ENCODE measurements at places on chromosomes 4 and X.

- DNase-seq: no peak
Measured at GRCh38 chr4:139018971-139019758, 3.6 kb downstream of the NOCT start.

- DNase-seq: no peak
Measured at GRCh38 chr4:39044364-39044955, 12.3 kb upstream of the TMEM156 start.

DNA sequence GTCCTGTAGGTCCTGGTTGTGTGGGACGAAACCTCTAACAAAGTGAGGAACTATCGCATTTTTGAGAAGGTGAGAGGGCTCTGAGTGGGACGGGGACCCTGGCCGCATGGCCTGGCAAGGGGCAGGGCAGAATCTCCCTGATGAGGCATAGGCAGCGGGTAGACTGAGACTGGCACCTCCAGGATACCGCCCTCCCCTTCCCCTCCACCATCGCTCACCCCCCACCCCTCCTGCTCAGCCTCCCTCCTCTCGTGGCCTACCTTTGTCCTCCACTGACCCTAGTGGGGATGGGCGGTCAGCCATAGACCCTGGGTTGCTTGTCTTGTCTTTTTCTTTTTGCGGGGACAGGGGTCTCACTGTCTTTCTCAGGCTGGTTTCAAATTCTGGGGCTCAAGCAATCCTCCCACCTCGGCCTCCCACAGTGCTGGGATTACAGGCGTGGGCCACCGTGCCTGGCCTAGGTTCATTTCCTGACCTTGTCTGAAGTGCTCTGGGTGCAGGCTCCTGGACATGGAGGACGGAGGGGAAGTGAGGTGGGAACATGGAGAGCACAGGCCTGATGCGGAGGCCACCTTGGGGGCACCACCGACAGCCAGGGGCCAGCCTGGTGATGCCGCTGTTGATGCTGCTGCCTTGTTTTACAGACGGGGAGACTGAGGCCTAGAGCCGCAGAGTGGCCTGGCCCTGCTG is 10.5 kb upstream of the ADD1 start:
- peak; percentile 62 for DNase-seq

- no peak for DNase-seq
Measured at GRCh38 chr4:117156806-117157205, 71.4 kb upstream of the TRAM1L1 start.

DNA sequence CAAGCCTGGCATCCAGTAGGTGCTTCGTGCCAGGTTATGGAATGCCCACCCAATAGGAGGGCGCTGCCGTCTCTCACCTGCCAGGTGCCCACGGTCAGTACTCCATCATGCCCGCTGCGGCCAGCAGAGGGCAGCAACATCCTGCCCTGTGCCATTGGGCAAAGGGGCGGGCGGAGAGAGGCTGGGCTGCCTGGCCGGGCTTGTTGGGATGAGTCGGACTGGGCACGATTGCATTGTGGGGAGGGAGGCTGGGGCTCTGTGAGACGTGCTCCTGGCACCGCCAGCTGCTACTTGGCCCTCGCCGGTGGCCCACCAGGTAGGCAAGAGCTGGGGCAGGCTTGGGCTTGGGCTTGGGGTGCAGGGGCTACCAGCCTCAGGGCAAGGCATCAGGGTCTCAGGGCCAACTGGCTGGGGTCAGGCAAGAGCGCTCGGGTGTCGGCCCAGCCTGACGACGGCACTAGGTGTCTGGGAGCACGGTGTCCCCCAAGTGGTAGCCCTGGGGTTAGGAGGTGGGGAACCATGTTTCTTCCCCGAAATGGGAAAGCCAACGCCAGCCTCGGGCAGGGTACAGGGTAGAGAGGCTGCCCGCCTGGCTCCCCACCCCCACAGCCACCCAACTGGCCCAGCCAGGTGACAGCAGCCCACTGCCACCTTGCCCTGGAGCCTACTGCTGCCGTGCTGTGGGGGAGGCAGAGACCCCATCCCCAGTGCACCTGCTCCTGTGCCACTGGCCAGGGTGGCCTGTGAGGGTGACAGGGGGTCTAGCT is at the start of gene PLXNB3:
Gene PLXNB3 (plus strand): TSS at position 261 of the 767 bp plus-strand sequence. CDS start 1,287 bp downstream, outside the sequence.
- no peak for DNase-seq

DNA sequence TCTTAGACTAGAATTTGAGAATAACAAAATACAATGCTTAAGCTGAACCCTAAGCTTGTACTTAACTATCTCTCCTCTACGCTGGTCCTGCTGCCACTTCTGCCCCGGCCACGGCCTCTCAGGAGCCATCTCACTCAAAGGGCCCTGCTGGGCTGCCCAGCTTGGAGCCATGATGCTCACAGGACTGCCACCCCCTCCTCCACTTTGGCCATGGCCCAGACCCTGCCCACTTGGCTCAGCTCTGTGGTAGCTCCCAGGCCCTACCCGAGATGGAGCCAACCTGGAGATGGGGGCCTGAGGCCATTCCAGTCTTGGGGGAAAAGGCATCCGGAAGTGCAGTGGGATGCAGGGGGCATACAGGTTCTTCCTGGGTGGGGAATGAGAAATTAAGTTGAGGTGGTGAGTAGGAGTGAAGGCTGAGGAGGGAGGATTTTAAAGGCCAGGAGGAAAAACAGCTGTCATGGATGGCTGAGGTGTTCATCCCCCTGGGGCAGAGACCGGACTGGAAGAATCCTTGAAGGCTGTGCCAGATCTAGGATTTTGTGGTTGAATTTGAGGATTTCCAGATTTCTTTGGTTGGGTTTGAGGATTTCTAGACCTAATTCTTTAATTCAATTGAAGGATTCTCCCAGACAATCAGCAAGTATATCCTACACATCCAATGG is 824 bp downstream of the SASH3 start:
- no peak for DNase-seq

GRCh38 chr4:79607979-79608378 is 200.0 kb upstream of the GK2 start:
- no peak for DNase-seq

DNA sequence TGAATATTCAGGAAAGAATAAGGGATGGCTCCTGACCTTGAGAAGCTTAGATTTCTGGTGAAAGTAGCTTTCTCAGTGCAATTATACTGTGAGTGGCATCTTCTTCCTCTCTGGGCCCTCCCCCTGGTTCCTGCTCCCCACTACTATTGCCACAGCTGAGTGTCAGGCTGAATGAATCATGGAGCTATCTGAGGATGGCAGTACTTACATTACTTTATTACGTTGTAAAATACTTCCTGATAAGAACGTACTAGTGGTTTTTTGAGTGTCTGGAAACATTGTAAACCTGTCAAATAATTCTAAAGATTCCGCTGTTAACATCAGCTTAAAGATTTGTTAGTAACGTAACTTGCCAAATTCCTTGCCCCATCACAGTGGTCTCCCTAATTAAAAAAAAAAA is 36.2 kb downstream of the ARHGAP10 start:
- no peak for DNase-seq

DNA sequence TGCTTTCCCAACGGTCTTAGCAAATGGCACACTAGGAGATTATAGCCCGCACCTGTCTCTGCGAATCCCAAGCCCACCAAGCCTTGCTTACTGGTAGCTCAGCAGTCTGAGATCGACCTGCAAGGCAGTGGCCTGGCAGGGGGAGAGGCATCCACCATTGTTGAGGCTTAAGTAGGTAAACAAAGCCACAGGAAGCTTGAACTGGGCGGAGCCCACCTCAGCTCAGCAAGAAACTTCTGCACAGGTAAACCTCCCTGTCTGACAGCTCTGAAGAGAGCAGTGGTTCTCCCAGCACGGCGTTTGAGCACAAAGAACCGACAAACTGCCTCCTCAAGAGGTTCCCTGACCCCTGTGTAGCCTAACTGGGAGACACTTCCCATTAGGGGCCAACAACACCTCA is 42.8 kb downstream of the BRWD3 start:
- DNase-seq: no peak

DNA sequence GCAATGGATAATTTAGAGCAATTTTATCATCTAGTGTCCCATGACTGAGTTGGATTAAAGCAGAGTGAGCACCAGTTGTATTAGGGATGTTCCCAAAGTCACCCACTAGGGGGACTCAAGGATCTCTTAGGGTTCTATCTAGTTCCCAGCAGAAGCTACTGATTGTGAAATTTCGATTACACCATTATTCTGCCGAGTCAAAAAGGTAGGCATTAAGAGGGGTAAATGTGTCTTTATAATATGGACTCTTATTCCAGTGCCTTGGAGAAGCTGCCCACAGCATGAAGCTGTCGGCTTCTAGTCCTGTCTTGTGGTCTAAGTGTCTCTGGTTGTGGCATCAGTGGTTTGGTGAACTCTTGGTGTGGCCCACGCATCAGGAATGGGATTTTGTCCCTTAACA is 53.3 kb downstream of the RGS12 start:
- peak; percentile 77 for DNase-seq

- no peak for DNase-seq
Measured at GRCh38 chr4:52711272-52711671, 40.0 kb downstream of the ERVMER34-1 start.

DNA sequence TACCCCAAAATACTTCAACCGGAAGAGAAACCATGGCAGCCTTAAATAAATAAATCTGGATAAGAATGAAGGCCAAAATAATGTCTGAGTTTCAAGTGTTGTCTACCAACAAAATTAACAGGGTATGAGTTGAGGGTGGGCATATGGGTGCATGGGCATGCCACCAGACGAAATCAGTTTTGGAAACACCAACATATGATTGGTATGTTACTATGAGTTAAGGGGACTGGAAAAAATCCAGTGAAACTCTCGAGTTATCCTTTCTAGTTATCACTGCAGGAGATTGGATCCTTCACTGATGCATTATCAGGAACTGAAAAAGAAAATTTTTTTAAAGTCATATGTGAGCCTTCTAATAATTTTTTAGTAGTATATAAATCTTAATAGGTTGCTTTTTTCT is 32.4 kb downstream of the NOCT start:
- no peak for DNase-seq

DNA sequence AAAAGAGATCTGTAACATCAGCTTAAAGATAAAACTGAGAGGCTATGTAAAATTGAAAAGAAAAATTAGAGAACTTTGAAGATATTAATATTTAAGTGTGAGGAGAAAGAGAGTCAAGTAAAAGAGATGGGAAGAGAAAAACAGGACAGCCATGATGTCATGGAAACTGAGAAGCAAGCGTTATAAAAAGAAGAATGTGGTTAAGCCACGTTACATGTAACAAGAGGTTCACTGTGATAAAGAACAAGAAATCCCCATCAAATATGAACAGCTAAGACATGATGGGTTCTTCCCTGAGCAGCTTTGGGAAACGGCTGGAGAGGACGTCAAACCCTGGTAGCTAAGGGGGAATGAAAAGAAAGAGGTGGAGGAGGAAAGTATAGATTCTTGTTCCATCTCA is 1269.3 kb upstream of the TENM3 start:
- DNase-seq: no peak

- no peak for DNase-seq
Measured at GRCh38 chr4:102792361-102792936, 31.7 kb upstream of the MANBA start.

- no peak for DNase-seq
Measured at GRCh38 chrX:153530411-153531129, 13.1 kb downstream of the ATP2B3 start.

DNA sequence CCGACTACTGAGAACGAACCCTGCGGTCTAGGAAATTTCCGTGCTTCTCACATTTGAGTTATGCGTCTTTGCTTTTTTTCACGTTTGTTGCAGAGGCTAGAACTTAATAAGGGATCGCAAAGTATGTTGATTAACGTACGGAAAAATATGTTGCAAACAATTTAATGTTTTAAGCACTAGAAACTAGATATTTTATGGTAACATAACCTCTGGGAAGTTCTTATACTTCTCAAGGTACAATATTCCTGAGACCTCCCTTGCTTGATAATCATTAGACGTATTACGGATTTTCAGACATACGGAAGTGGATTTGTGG is 639 bp upstream of the PRDM5 start:
- DNase-seq: no peak

- no peak for DNase-seq
Measured at GRCh38 chr4:907691-908425, 24.3 kb downstream of the GAK start.

DNA sequence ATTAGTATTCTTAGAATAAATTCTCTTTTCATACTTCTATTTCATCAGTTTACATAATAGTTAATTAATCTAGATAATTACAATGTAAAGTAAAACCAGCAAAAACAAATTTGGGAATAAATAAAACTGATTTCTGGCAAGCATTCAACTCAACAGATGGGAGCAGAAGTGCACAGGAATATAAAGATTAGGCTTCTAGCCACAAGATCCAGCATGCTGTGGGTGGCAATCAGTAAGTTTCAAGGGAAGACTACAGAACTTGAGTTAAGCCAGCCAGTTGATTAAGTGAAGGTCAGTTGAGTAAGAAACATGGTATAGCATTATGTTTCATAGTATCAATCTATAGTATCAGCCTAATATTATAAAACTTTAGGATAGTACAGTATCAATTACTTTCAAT is 324.2 kb upstream of the AADAT start:
- DNase-seq: no peak

- no peak for DNase-seq
Measured at GRCh38 chr4:8293131-8293975, 23.8 kb downstream of the HTRA3 start.

DNA sequence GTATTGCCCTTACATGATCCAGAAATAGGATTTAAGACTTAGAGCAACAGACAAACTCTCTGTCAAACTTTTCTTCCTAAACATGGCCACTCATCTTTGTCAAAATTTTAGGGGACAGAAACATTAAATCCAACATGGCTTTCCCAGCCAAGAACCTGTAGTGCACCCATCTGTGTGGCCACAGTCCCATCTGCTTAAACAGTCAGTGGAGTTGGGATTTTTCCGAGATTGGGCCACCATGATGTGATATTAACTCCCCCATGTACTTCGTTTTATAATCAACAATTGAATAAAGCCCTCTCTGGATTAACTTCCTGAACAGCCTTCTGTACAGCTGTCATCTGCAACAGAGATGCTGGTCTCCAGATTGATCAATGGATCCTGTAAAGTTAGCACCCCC is 28.9 kb downstream of the TMEM144 start:
- no peak for DNase-seq

DNA sequence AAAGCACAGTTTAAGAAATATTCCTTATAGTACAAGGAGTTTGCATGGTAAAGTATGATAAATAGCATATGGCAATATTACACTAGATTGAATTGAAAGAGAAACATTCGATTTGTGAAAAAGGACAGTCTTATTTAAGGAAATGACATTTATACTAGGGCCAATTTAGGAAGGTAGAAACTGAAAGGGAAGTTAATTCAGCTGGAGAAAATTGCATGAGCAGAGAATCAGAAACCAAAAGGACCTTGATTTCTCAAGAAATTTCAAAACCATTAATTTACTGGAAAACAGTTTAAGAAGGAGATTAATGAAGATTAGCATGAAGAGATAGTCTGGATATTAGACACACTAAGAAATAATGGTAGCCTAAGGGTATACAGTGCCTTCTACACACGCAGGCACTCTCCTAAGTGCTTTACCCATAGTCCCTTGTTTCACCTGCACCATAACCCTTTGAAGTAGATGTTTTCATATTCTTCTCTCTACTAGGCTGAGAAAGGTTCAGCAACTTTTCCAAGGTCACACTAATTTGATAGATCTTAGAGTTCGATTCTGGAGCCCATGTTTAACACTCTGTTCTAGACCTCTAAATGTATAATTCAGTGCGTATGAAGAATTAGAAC is 259.1 kb upstream of the SLIT2 start:
- DNase-seq: no peak

- DNase-seq: no peak
Measured at GRCh38 chr4:81405900-81406401, 65.8 kb downstream of the RASGEF1B start.

Data from vagina (tissue), 2 donors.